Bronchus fibroblast of lung (primary cell): ENCODE measurements at places on chromosomes 5 and 9. TPM values are rescaled to one million over a fixed set of nuclear protein-coding genes. Genes with fewer than 3 reads are reported as not detected.

ZNF879 gene
- 1.2 and 2.9 TPM in 2 replicates for total RNA-seq

CAMSAP1 gene
- total RNA-seq, result 18.7 and 22.9 TPM in 2 replicates

FOXD4 gene
- total RNA-seq, result 0.34 TPM in 1 of 2 replicates, not detected in the other

TMOD1 gene
- 0.17 TPM in 1 of 2 replicates, not detected in the other for total RNA-seq

PALM2AKAP2 gene
- total RNA-seq, result 0.67 and 2.1 TPM in 2 replicates

SLC1A1 gene
- 0.45 and 0.84 TPM in 2 replicates for total RNA-seq

AQP7 gene
- not detected in 2 replicates for total RNA-seq

DAB2IP gene
- total RNA-seq, result 9.8 and 10.1 TPM in 2 replicates

WWC1 gene
- total RNA-seq, result 3.1 and 4.2 TPM in 2 replicates

TEX48 gene
- not detected in 2 replicates for total RNA-seq

CMYA5 gene
- total RNA-seq, result 0.30 and 0.34 TPM in 2 replicates

GPX8 gene
- 137 and 151 TPM in 2 replicates for total RNA-seq

ZNF454 gene
- total RNA-seq, result 0.84 and 1.2 TPM in 2 replicates

SPATA31D1 gene
- not detected in 2 replicates for total RNA-seq

HSPB3 gene
- total RNA-seq, result not detected in 2 replicates

ECM2 gene
- total RNA-seq, result 0.45 and 0.50 TPM in 2 replicates

NOXA1 gene
- 0.15 and 0.17 TPM in 2 replicates for total RNA-seq

PCDHA1 gene
- not detected in 2 replicates for total RNA-seq

PRR16 gene
- total RNA-seq, result 23.9 and 28.1 TPM in 2 replicates

IL12B gene
- total RNA-seq, result not detected in 2 replicates

WDR31 gene
- 0.67 and 0.74 TPM in 2 replicates for total RNA-seq

ZNG1C gene
- 11.9 and 12.9 TPM in 2 replicates for total RNA-seq

INSL6 gene
- total RNA-seq, result not detected in 2 replicates

DRD1 gene
- total RNA-seq, result not detected in 2 replicates

CCDC152 gene
- total RNA-seq, result 2.8 and 4.0 TPM in 2 replicates

GPR107 gene
- total RNA-seq, result 17.1 and 17.5 TPM in 2 replicates

MYMK gene
- not detected in 2 replicates for total RNA-seq

OR1Q1 gene
- not detected in 2 replicates for total RNA-seq

SOHLH1 gene
- total RNA-seq, result not detected in 2 replicates

F2RL1 gene
- total RNA-seq, result 16.5 and 20.2 TPM in 2 replicates

FCN2 gene
- total RNA-seq, result not detected in 2 replicates

C1QTNF2 gene
- total RNA-seq, result 0.34 and 0.74 TPM in 2 replicates

LRRC70 gene
- total RNA-seq, result 0.17 and 0.30 TPM in 2 replicates

C9orf43 gene
- 0.45 TPM in 1 of 2 replicates, not detected in the other for total RNA-seq

FSD1L gene
- 0.84 and 1.0 TPM in 2 replicates for total RNA-seq

EIF4EBP3 gene
- 1.7 and 3.9 TPM in 2 replicates for total RNA-seq

FGD3 gene
- not detected in 2 replicates for total RNA-seq

SPATA31D4 gene
- not detected in 2 replicates for total RNA-seq

IFNA21 gene
- not detected in 2 replicates for total RNA-seq

UNC13B gene
- total RNA-seq, result 11.1 and 11.3 TPM in 2 replicates

BTNL3 gene
- not detected in 2 replicates for total RNA-seq

GRM6 gene
- total RNA-seq, result not detected in 2 replicates

TMEM252 gene
- not detected in 2 replicates for total RNA-seq
